ENCODE measurements at places on chromosomes 2 and 18.

DNA sequence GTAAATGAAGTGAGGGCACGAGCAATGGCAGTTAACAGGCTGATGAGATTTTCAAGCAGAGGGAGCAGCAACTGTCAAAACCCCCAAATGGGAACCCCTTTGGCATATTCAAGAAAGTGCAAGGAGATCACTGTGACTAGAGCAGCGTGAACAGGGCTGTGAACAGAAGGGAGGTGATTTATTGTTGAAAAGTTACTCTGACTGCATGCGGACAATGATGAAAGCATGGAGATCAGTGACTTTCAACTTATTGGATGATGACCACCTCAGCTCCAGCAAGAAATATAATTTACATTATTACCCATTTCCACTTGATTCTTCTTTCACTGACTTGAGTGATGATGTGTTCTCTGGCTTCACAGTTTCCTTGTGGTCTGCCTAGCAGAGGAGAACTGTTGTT lies 187.8 kb upstream of the BOD1L2 start:
- no peak for DNase-seq

GRCh38 chr2:239239607-239240413 lies 161.0 kb downstream of the HDAC4 start:
- DNase-seq = peak; percentile 69

DNA sequence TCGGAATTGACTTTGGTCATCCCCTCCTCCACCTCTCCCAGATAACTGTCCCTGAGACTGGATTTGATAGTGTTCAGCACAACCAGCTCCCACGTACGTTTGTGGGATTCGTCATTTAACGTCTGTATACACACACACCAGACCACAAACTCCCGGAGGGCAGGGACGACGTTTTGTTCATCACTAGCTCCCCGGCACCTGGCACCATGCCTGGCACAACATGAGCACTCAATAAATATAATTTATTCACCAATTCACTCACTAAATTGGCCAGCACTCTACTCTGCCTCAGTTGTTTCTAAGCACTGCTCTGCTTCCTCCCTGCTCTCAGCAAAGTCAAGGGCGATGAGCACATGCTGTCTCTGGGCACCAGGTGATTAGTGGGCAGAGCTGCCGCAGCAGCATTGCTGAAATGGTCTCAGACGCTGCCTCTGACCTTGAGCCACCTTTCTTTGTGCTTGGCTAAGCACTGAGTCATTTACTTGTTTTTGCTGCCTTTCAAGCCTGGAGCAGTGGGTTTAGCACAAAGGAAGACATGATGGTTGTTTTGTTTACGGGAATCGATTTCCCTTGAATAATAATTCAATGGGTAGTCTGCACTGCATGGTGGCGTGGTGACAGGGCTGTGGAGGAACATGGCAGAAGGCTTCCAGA lies 19.3 kb upstream of the LOXHD1 start:
- DNase-seq = no peak

GRCh38 chr2:128664499-128664971 lies 345.9 kb upstream of the HS6ST1 start:
- no peak for DNase-seq

GRCh38 chr2:113965644-113966043 lies 75.8 kb downstream of the ACTR3 start:
- no peak for DNase-seq

DNA sequence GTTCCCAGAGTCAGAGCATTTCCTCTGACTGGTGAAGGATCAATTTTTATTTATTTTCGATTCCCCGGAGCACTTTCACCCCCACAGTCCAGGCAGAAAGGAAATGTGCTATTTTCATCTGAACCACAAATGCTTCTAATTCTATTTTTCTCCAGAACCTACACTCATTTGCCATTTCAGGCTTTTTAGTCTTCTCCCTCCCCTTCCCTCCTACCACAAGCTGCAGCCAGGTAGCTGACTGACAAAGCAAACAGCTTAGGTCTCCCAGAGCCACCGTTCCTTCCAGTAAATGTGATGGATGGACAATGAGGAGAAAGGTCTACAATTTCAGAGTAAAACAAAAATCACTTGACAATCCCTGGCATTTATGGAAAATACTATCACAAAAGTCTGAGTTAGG lies 76.9 kb downstream of the KLF7 start:
- DNase-seq = no peak

GRCh38 chr2:176390276-176391147 lies 121.3 kb downstream of the MTX2 start:
- DNase-seq = no peak

DNA sequence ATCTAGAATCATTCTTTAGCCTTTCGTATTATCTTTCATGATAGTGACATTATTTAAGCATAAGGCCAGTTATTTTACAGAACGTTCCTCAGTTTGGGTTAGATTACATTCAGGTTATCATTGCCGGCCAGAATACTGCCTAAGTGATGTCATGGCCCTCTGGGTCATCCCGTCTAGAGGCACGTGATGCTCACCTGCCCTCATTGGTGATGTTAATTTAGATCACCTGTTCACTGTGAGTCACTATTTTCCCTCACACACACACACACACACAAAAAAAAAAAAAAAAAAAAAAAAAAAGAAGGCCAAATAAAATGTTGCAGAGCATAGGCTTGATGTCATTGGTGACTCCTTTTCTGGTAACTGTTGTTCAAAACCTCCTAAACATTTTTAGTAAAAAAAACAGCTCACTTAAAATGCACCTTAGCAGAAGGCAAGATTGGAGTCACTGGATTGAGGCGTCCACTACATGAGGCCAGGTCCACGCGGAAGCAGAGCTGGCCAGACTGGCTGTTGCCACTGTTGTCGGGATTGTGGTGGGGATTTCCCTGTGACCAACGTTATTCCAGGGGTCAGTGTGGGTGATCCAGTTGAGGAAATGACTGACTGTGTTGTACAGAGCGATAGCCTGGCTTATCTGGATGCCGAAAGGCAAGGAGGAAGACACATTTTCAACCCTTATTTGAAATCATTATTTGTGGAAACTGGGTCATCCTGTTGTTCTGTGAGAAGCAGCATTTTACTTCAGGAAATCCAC lies 52.1 kb upstream of the CNGA3 start:
- no peak for DNase-seq

DNA sequence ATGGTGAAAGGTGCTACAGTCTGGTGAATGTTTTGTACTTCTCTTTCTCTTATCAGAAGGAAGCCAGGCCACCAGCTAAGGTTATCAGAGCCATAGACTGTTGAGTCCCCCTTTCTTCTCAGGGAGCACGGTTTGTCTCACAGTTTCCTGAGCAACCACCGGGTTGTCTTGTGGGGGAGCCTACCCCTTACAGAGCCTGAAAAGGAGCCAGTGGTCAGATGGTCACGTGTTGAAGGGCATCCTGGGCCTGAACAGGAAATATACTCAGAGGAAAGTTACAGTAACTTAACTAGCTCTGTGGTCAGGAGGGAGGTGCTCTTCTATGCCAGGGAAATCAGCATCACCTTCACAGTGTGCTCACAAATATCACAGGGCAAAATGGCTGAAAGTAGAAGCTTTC lies 11.6 kb downstream of the CD28 start:
- no peak for DNase-seq

GRCh38 chr2:16747689-16748088 lies 82.1 kb upstream of the CYRIA start:
- DNase-seq = no peak

GRCh38 chr18:31436825-31437224 lies 10.7 kb upstream of the DSG3 start:
- DNase-seq = no peak

- no peak for DNase-seq
Measured at GRCh38 chr2:27903649-27904404, 13.3 kb downstream of the BABAM2 start.

DNA sequence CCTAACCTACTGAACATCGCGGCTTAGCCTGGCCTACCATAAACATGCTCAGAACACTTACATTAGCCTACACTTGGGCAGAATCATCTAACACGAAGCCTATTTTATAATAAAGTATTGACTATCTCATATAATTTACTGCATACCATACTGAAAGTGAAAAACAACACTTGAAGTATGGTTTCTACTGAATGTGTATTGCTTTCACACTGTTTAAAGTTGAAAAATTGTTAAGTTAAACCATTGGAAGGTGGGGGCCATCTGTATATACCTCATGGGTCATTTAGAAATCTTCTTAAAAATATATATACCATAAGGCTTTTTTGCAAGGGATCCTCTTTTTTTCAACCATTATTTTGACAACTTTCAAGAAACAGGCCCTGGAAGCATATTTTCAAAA lies 16.5 kb downstream of the RNF149 start:
- DNase-seq = no peak

DNA sequence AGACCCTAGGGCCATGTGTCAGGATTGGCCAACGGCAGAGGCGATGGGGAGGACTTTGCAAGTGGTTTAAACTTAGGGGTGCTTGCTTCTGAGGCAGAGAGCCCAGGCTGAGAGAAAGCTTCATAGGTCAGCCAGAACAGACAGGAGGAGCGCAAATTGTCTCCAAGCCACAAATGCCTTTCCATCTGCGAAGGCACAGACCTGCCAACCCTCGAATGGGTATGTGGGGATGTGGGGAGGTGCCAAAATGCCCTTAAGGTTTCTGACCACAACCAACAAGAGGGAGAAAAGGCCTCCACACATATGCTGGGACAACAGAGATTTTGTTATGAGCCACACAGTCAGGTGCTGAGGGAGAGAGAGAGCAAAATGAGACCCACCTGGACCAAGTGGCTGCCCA lies 283.6 kb downstream of the CYP26B1 start:
- DNase-seq = no peak

DNA sequence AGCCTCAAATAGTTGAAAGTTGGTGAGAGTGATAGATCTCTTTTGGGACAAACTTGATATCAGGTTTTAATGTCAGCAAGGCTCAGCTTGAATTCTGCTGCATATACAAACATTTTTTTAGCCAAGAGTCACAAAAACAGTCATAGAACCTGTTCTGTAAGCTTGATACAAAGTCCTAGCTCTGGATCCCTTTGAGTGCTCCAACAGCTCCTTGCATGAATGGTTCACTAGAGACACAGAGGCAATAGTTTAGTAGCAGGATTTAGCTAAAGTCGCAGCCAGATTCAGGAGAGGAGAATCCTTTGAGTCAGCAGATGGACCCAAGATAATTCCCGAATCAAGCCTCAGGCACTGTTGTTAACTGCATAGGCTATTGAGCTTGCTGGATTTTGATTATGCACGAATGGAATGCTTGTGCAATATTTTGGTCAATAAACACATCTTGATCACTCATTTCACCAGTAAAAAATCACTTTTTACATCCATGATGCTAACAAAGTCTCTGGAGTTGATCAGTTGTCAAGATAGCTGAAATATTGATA lies 148.6 kb downstream of the KLHL14 start:
- no peak for DNase-seq

DNA sequence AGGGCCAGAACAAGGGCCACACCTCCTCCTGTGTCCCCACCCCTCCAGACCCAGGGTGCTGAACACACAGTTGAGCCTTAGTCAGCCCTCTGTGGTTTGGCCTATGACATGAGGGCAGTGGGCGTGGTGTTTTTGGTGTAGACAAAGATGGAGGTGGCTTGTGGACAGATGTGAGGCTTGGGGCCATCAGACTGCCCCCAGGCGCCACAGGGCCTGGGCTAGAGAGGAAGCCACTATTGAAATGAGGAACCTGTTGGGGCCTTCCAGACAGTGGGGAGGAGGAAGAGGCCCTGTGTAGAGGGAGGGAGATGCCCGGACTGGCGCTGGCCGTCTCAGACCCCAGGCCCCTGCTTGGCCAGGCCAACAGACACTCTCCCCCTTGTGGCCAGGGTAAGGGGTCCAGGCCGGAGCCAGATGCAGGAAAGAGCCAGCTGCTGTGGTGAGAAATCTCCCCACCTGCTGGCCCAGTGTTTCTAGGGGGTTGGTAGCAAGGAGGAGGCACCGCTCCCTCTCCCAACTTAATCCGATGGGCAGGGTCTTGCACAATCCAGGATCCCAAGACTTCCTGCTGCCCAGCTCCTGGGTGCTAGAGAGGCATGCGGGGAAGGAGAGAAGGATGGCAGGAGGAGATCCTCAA lies 53.8 kb downstream of the SMAD7 start:
- DNase-seq = no peak

GRCh38 chr2:32712870-32713269 lies 85.0 kb downstream of the TTC27 start:
- no peak for DNase-seq

DNA sequence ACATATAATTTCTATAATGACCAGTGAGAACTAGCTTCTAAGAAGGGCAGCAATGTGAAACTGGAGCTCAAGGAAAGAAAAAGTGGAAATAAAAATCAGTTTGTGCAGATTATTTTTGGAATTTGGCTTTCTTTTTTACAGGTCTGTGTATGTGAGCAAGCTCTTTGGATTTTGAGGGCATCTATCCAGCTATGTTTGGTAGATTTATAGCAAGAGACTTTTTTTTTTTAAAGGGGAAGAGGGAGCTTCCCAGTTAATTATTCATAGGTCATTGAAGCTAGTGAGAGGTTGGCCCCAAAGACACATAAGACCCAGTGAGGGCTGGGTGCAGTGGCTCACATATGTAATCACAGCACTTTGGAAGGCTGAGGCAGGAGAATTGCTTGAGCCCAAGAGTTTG lies 24.0 kb upstream of the COLEC12 start:
- DNase-seq = no peak

- no peak for DNase-seq
Measured at GRCh38 chr18:59724103-59724502, 26.9 kb upstream of the CCBE1 start.

DNA sequence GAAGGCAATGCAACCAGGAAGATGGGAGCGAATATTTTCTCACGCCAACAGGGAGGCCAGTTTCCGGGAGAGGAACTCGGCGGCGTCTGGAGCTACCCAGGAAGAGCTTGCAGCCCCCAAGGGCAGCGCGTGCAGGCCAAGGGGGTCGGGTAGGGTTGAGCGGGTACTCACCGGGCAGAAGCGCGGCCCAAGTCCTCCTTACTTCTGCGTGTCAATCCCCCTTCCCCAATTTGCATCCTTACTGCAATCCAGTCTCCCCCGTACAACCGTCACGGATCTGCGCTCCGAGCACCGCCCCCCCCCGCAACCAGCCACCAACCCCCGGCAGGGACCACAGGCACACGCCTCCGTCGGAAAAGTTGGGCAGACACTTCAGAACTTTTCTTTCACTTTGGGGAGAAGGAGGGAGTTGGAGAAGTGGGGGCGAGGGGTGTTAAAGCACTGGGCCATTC lies 1.3 kb downstream of the ATP8B1 start:
- no peak for DNase-seq

DNA sequence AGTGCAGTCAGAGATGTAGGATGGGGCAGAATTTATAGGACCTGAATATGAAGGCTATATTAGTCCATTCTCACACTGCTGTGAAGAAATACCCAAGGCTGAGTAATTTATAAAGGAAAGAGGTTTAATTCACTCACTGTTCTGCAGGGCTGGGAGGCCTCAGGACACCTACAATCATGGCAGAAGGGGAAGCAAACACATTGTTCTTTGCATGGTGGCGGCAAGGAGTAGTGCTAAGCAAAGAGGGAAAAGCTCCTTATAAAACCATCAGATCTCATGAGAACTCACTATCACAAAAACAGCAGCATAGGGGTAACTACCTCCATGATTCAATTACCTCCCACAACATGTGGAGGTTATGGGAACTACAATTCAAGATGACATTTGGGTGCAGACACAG lies 76.8 kb upstream of the MSTN start:
- DNase-seq = no peak

All from ovary (tissue), 10 donors.